SK-N-SH (cell line): ENCODE measurements at places on chromosomes 4 and X.
A peak's percentile ranks its signal among the peaks of the same experiment; 100 is the strongest.

- DNase-seq: no peak
Observed at GRCh38 chr4:188275686-188276085, 136.4 kb downstream of the TRIML1 start.

- no peak for DNase-seq
Observed at GRCh38 chr4:13982010-13982409, 354.5 kb upstream of the BOD1L1 start.

- DNase-seq: no peak
Observed at GRCh38 chr4:183821076-183821853, 83.8 kb upstream of the STOX2 start.

- DNase-seq: no peak
Observed at GRCh38 chr4:92618968-92619367, 315.2 kb downstream of the GRID2 start.

- no peak for DNase-seq
Observed at GRCh38 chr4:110004556-110004955, 91.9 kb downstream of the EGF start.

DNA sequence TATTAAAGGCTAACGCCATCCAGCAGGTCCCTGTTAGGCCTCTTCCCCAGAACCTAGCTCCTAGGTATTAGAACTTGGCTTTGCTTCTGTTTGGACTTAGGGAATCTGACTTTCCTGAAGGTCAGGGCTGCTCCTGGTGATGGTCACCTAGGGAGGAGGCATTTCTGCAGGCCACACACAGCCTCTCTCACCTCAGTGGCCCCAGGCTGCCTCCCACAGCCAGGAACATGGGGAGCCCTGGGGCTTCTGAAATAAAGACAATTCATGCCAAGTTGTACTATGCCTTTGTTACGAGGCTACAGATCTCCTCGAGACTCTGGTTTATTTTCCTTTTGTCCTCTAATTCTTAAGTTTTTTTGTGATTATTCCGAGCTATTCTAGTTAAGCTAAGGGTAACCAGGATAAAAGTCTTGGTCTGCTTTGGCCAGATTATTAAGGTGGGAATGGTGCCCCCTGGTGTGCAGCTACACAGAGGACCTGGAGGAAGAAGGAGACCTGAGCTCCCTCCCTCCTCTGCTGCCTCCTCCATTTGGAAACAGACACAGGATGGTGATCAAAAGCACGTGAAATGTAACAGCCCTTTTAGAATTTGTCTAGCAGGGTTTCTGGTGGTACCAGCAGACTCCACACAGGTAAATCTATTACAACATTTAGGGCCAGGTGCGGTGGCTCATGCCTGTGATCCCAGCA is 131.0 kb downstream of the DCLK2 start:
- peak; percentile 56 for DNase-seq

- no peak for DNase-seq
Observed at GRCh38 chr4:62070291-62070852, 870.2 kb downstream of the ADGRL3 start.

DNA sequence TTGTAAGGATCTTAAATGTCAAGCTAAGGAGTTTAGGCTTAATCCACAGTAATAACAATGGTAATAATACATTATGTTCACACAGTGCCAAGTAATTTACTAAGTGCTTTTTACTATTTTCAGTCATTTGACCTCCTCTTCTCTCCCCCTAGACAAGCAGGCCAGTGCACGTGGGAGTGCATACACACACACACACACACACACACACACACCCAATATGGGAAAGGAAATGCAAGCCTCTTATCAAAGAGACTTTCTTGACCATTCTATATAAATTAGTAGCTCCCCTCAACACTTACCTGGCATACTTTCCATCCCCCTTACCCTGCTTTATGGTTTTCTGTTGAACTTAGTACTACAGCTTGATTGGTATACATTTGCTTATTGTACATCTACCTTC is 3.8 kb upstream of the GPRIN3 start:
- DNase-seq: no peak

- no peak for DNase-seq
Observed at GRCh38 chr4:47567511-47567910, 82.4 kb downstream of the ATP10D start.

DNA sequence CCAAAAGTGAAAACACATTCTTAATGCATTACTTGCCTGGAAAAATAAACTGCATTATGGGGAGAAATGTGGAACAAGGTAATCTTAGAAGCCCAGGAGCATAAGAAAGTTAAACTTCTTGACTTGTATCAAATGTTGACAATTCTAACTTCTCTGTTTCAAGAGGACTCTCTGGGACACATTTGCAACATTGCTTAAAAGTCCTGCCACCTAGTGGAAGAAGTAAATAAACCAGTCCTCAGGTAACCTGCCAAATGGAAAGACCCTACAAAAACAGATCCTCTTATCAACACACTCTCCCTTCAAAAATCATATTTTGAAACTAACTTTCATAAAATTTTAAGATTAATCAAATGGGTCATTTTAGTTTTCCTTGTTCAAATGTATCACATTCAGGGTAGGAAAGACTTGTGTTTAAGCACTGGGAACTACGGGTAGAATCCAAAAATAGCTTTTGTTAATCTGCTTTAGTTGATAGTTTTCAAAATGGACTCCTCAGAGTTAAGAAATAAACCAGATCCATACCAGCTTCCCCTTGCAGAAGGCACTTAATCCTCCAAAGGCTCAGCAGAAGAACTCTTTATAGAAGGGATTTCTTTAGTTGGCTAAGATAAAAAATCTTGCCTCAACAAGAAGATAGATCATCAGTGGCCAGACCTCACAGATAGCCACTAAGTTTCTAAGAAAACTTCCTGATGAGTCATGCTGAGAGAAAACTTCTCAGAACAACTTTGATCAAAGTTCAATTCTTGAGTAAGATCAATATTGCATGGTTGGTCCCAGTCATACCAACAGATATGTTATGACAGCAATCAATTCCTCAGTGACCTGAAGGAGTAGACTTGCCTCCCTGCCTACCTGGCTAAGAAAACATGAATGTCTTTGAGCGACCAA is 141.7 kb downstream of the HHIP start:
- DNase-seq: peak; percentile 22

DNA sequence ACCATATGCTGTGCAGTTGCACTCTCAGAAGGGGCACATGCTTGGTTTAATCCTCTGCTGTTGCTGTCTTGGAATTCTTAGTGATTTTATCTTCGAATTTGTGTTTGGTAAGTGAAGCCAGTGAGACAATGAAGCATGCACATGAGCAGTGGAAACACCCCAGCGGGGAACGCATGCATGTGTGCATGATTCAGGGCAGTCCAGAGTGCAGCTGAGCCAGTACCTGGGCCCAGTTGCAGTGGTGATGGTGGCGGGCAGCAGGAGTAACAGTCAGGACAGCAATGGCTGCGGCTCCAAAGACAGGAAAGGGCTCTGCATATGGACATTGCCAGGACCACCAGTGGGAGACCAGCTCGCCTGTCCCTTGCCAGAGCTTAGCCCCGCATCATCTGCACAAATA is 14.3 kb upstream of the TMEM165 start:
- no peak for DNase-seq

- peak; percentile 21 for DNase-seq
Observed at GRCh38 chr4:41795796-41796385, 47.4 kb upstream of the PHOX2B start.

- no peak for DNase-seq
Observed at GRCh38 chrX:70139736-70140135, 6.5 kb downstream of the IGBP1 start.

GRCh38 chr4:159455675-159456237 is 352.9 kb downstream of the RAPGEF2 start:
- peak; percentile 68 for DNase-seq

DNA sequence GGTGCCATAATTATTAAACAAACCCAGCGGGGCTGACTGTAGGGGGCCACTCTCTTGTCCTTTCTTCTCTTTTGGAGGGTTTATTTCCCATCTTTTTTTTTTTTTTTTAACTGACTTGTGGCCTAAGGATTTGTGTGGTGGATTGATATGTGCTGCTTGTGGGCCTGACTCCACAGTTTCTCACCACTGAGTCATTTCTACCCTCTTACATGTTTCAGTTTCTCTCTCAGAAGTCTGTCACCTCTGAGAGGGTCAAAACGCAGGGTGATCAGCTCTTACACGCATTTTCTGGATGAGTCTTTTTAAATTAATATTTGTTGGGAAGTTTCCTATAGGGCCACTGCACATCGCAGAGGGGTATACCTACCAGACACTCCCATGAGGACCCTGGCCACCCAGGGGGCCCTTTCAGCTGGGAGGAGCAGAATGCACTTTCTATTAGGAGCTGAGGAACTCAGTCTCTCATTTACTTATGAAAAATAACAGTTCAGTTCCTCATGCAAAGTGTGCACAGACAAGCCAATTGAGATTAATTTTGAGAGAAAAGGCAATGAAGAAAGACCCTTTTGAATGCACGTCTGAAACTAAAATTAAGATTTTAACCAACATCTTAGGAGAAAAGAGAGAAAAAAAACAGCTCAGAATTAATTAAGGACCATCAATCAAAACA is 407.9 kb downstream of the TECRL start:
- no peak for DNase-seq

GRCh38 chr4:20044502-20044911 is 207.2 kb upstream of the SLIT2 start:
- DNase-seq: no peak

- peak; percentile 73 for DNase-seq
Observed at GRCh38 chr4:5980436-5981155, 37.6 kb downstream of the C4orf50 start.

GRCh38 chrX:154376774-154377173 is 2.3 kb upstream of the EMD start:
- DNase-seq: no peak

- peak; percentile 87 for DNase-seq
Observed at GRCh38 chr4:2402048-2402842, 16.2 kb downstream of the ZFYVE28 start.

DNA sequence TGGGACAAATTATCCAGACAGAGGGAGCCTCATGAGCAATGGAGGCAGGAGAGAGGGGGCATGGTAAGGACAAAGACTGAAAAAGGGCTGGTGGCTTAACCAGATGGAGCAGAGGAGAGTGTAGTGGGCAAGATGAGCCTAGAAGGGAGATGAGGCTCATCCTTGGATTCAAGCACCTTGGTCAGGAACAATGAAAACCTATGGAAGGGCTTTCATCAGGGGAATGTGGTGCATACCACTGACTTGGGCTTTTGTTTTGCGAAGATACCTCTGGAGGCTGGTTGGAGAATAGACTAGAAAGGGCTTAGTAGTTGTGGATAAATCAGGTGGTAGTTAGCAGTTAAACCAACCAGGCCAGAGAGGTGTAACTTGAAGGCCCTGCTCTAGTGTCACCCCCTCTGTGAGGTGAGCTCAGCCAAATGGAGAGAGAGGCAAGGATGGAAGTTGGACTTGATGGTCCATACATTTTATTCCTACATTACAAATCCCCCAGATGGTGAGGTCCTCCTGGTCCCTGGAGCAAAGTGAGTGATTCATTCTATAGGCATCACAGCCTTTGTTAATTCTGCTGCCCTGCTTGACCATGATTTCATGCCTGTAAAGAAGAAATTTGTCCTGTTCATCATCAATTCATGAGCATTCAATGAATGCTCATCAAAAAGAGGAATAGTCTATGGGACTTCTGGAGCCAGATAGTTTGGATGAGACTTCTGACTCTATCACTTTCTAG is 264.8 kb upstream of the IGFBP7 start:
- DNase-seq: no peak

DNA sequence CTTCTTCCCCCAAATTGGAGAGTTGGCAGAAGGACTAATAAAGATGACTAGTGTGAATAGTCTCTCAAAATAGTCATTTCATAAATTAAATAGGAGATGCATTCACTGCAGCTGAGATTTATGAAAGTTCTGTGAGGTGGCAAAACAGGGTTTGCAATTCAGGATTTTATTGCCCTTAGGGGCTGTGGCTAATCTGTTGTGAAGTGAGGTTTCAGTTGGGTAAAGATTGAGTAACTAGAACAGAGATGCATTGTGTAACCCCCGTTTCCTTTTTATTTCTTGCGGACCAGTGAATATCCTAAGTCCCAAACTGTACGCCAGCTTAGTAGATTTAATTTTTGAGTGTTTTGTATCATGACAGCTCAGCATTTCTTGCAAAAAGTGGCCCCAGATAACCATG is 16.2 kb upstream of the SCRG1 start:
- no peak for DNase-seq
